Stomach (tissue), 19 donors: ENCODE measurements at places on chromosomes 6 and 20.

- DNase-seq = peak; percentile 46
These were observed 24.4 kb upstream of the C6orf62 start for GRCh38 chr6:24743265-24743943.

DNA sequence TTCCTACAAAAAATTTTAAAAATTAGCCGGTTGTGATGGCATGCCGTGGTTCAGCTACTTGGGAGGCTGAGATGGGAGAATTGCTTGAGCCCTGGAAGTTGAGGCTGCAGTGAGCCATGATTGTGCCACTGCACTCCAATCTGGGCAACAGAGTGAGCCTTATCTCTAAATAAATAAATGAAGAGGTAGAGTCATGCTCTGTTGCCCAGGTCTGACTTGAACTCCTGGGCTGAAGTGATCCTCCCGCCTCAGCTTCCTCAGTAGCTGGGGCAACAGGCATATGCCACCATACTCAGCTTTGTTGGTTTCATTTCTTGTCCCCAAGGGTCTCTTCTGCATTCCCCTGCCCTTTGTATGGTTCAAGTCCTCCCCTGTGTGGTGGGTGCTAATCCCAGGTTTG, 17.0 kb downstream of the HSPA1B start:
- DNase-seq = no peak

GRCh38 chr20:24458436-24458835, 11.0 kb upstream of the SYNDIG1 start:
- no peak for DNase-seq

DNA sequence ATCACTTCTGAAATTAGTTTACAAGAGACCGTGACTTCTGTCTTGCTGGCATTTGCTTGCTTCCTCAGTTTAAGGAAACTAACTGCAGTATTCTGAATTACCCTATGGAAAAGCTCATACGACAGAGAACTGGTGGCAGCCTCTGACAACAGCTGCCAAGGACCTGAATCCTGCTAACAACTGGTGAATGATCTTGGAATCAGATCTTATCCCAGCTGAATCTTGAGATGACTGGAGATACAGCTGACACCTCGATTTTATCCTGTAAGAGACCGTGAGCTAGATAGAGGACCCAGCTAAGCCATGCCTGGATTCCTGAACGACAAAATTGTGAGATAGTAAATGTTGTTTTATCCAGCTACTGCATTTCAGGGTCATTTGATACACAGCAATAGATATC, 202.3 kb downstream of the OGFRL1 start:
- no peak for DNase-seq

DNA sequence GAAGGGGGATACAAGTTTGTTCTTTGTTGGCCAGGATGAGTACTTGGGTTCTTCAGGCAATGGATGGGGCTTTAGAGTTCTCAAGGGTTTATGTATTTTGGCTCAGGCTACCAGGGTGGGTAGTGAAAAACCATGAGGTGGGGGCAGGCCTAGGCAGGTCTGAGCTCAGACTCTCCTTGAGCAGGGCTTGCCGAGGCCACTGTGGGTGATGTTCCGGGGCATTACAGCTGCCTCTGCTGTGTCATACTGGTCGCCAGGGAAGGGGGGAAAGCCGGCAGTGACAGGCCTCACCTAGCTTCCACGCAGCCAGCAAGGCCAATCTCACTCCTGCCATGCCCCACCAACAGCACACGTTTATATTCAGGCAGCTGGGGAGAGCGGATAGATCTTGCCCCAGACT, 79.6 kb downstream of the BCKDHB start:
- DNase-seq = no peak

DNA sequence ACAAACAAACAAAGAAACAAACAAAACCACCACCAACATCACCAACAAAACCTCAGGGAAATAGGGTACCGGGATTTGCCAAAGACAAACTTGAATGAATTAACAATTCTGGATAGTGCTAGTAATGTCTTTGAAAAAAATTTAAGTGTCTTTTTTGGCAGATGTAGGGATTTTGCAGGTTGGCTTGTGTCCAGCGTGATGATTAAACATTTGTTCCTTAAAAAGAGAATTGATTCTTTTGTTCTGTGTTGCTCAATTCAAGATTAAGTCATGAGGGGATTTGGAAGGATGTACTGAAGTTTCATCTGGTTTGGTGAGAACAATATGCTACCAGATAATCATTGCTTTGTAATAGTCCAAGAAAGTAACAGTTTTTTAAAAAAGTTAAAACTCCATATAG, 125.1 kb upstream of the HS3ST5 start:
- no peak for DNase-seq
